ENCODE measurements at places on chromosomes 7 and 10.

- no peak for DNase-seq
Observed at GRCh38 chr10:119337796-119338432, 130.5 kb downstream of the GRK5 start.

GRCh38 chr7:30503274-30504212, 1.1 kb downstream of the GGCT start:
- DNase-seq = no peak

- DNase-seq = peak; percentile 32
Observed at GRCh38 chr10:12350167-12350872, 973 bp downstream of the CAMK1D start.

DNA sequence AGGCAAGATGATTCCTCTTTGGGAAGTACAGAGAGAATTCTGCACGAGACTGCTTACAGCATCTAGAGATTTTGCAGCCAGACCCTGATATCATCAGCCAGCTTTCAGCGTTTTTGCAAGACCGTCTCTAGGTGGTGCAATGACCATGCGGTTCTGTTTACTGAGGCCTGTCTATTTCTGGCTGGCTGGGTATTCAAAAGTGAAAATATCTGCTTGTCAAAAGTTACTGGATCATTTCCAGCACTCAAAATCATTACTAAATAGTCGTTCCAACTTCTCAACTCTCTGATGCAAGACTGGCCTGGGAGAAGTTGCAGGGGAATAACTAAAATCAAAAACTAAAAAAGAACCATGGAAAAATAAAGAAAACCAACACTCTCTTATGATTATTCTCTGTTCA, 240.1 kb downstream of the ELMO1 start:
- DNase-seq = peak; percentile 64

- DNase-seq = no peak
Observed at GRCh38 chr10:114708717-114709335, 50.8 kb upstream of the ABLIM1 start.

DNA sequence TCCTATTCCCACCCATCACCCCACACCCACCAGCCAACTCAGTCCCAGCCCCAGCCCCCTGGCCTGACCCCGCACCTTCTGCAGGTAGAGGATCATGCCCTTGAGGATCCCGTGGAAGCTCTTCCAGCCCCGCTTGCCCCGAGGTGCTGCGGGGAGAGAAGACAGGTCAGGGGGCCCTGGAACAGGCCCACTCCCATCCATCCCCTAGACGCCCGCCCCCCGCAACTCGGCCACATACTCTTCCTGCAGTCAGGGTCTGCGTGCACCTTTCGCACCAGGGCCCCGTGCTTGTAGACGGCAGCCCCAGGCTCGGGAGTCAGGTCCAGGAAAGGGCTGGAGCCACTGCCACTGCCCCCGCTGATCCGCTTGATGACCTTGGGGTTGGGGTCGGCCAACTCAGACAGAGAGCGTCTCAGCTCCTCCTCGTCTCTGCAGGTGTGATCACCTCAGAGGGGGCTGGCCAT, 9.6 kb downstream of the NFKB2 start:
- DNase-seq = no peak

- no peak for DNase-seq
Observed at GRCh38 chr10:123635745-123636144, 30.4 kb upstream of the GPR26 start.

- DNase-seq = no peak
Observed at GRCh38 chr7:36214608-36215456, 61.8 kb downstream of the EEPD1 start.

DNA sequence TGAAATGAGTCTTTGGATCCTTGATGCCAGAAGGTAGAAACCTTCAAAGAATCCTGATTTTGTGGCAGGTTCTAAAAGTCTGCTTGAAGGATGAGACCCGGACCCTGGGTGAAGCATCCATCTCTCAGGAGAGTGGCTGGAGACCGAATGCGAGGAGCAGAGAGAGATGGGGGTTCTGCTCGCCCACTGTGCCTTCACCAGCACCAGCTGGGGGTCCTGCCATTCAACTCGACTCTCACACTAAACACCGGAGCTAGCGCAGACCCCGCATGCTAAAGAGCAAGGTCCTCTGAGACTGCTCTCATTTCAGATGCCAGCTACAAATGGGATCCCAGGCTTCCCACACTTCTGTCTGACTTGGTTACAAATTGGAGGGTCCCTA, 218.4 kb downstream of the GLRX3 start:
- DNase-seq = no peak

- DNase-seq = no peak
Observed at GRCh38 chr7:145009876-145010275, 174.0 kb upstream of the TPK1 start.

GRCh38 chr7:31028417-31028992, 23.6 kb upstream of the ADCYAP1R1 start:
- DNase-seq = peak; percentile 54

DNA sequence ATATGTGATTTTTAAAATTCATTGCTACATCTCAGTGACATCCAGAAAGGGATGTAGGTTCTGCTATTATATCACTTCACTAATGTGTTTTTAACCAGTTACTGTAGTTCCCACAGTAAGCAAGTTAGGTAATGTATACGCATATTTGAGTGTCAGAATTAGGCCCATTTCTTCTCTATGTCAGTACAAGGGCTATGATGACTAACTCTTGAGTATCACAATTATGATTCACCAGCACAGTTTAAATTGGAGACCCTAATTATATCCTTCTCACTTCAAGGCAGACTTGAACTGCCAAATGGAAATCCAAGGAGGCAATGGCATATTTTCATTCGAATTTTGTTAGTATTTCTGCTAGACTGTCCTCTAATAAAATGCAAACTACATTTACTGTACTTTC, 23.6 kb downstream of the BZW2 start:
- DNase-seq = no peak

DNA sequence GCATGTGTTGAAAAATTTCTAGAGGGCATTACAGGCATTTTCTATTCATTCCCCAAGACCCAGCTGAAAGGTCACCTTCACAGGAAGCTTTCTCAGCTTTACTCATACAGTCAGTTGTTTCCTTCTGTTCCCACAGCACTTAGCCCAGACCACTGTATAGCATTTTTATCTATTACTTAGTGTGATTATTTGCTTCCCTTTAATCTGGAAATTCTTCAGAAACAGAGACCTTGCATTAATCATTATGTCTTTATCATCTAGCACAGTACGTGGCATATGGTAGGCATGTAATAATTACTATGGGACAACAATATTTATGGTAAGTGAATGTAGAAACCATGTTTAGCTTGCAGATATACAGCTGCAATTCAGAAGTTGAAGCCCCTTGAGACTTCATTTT, 38.2 kb upstream of the CDK6 start:
- DNase-seq = no peak

- no peak for DNase-seq
Observed at GRCh38 chr7:103148131-103148993, 537 bp downstream of the NAPEPLD start.

DNA sequence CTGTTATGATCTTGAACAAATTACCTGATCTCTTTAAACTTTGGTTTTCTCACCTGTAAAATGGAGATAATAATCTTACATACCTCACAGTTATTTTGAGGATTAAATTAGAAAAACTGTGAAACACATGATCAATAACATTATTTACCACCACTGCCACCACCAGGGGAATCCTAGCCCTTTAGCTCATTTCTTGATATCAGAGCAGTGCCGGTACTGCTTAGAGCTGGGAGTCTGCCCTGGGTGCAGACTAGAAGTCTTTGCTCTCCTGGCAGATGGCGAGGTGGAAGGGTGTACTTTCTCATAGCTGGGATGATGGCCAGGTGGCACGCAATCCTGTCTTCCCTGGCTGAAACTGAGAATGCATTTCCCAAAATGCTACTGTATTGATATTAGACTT, 12.7 kb upstream of the EFCAB10 start:
- no peak for DNase-seq

- no peak for DNase-seq
Observed at GRCh38 chr7:151173386-151174245, 6.1 kb upstream of the GBX1 start.

DNA sequence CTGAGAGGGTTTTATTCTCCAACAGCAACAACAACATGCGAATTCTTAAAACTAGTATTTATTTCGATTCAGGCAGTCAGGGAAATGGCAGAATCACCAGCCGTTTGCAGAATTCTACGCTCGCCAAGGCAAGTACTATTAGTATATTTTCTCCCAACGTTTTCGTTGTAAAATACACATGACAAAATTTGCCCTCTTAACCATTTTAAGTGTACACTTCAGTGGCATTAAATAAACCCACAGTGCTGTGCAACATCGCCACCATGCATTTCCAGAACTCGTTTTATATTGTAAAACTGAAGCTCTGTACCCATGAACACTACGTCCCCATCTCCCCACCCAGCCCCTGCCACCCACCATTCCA, 10.8 kb downstream of the EN2 start:
- DNase-seq = no peak

- DNase-seq = no peak
Observed at GRCh38 chr10:79111427-79111826, 42.7 kb downstream of the ZMIZ1 start.

DNA sequence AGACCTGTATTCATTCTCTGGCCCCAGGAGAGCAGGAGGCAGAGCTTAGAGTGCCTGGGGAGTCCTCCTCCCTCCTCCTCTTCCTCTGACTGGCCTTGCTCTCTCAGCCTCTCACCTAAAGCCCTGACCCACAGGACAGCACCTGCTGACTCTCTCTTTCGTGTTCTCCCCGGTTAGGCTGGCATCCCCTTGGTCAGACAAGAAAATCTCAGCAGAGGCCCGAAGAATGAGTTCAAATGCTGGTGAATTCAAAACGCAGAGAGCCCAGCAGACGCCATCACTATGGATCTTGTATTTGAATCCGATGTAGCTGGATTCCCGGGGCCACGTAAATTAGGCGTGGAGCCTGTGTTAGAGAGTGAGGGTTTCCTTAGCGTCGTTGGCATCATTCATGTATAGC, 255.3 kb downstream of the KLF6 start:
- no peak for DNase-seq

DNA sequence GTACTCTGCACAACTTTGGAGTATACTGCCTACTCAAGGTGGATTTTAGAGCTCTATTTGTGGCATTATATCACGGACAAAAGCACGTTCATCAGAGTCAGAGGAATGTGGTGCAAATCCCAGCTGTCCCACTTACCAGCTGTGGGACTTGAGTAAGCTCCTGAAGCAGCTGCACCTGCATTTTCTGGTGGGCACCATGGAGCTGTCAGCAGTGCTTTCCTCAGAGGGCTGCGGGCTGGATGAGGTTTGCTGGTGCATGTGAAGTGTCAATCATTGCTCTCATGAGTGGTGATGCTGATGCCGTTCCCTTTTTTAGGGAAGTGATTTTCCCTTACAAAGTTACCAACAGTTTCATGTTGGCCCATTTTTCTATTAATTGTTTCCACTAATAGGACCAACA, 53.4 kb downstream of the EGFR start:
- no peak for DNase-seq

DNA sequence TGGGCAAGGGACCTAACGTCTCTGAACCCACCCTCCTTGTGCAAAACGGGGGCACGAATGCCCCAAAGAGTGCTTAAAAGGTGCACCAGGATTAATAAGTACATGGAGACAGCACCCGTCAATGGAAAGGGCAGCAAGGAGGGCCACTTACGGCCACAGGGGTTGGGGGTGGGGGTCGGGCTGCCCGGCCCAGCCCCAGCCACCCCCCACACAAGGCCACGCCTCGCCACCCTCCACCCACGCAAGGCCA, 213.4 kb downstream of the MAD1L1 start:
- no peak for DNase-seq

GRCh38 chr10:92238054-92238585, 52.8 kb downstream of the CPEB3 start:
- DNase-seq = no peak

GRCh38 chr7:32218154-32218467, 147.9 kb upstream of the PDE1C start:
- no peak for DNase-seq

DNA sequence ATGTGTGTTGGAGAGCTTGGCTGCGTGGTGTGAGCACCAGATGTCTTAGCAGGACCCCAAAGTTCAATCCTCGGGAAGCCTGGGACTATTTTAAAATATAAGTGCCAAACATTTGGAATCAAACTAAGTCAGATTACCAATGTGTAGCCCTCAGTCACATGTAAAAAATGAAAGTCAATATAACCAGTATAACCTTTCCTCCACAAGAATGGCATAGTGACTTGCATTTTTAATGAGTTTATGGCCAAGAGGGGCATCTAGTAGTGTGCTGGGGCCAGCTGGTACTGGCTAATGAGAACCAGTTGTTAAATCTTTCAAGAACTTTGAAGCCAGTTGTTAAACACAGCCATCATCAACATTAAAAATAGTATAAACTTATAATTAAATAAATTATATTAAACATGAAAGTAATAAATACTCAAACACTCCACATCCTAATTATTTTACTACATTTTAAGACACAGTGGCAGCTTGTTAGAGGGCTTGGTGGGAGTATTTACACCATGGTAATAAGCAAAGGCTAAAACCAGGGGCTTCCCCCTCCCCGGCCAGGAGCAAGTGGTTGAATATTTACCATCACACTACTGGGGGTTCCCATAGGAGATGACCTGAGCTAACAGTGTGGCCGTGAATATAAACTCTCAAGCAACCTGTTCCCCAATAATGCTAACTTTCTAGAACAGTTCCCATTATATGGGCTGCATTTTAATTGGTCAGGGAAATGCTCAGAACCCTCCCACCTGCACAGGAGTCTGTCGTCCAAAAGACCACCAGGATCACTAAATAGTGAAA, 7.9 kb upstream of the FAM170B start:
- DNase-seq = no peak

DNA sequence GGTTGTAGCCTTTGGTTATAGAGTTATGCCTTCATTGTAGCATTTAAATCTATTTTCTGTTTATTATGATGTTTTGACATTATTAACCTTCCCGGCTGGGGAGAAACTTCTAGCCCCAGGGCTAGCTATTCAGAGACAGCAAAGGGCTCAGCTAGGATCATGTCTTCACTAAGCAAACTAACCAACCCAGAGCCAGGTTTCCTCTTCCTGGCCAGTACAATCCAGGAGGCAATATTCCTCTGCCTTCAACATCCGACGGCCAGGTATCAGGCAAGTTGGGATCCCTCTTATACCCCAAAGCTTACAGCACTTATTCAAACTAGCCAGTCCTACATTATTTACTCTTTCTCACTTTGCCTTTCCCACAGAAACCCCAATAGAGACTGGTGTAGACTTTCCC, 1060.7 kb upstream of the GHITM start:
- no peak for DNase-seq

GRCh38 chr10:29691564-29692072, 56.8 kb upstream of the SVIL start:
- DNase-seq = no peak

Measured in dorsolateral prefrontal cortex (tissue), 122 donors.